NCI-H187 (cell line): ENCODE measurements at places on chromosomes 7 and 10.

- no peak for DNase-seq
These were observed 251.9 kb upstream of the TCERG1L start for GRCh38 chr10:131563411-131563810.

DNA sequence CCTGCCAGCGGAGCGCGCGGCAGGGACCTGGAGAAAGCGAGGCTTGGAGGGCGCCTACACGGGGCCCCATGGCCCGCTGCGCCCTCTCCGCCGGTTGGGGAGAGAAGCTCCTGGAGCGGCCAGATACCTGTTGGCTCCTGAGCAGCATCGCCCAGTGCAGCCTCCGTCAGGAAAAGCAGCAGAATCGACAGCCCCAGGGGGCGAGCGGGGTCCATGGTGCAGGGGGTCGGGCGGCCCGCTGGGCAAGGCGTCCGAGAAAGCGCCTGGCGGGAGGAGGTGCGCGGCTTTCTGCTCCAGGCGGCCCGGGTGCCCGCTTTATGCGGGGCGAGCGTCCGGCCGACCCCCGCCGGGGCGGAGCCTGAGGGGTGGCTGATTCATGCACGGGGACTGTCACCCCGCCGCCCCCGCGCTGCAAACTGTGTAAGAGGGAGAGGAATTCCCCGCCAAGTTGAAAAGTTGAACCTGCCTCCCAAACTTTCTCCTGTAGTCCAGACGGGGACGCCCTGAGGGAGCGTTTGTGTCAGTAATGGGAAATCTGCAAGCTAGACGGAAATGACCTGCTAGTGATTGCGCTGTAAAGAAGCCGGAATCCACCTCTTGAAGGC lies at the start of gene TFPI2:
Gene TFPI2 (minus strand): TSS at position 290 of the 605 bp plus-strand sequence. CDS start 75 bp downstream, at position 215.
- no peak for DNase-seq

- no peak for DNase-seq
These were observed 489.9 kb downstream of the NXPH1 start for GRCh38 chr7:8923164-8923806.

DNA sequence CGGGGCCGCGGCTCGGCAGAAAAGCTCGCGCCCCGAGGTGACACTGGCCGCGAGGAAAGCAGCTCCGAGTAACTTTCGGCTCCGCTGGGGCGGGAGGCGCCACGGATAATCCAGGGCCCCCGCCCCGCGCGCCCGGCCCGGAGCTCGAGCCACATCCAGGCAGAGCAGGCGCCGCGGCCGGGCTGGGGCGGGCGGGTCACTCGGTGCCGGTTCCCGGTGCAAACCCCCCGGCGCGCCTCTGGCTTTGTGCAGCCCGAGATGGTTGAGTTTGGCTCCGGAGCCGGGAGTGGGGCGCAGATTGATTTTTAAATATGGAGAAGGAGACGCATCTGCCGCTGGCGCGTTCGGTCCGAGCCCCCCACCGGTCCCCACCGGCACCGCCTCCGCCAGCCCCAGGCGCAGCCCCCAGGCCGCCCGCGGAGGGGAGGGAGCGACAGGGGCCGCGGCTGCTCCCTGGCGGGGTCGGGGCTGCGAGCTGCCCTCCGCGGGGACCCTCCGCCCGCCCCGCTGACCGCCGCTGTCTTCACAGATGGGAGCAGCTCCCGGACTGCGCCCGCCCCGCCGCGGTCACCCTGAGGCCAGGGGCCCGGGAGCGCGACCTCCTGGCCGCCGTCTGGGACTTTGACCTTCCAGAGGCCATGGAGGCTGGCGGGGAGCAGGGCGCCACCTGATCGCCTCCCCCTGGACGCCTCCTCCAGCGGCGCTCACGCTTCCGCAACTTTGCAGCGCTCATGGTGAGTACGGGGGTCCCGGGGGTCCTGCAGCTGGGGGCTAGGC lies 643 bp downstream of the ADGRA1 start:
- no peak for DNase-seq

DNA sequence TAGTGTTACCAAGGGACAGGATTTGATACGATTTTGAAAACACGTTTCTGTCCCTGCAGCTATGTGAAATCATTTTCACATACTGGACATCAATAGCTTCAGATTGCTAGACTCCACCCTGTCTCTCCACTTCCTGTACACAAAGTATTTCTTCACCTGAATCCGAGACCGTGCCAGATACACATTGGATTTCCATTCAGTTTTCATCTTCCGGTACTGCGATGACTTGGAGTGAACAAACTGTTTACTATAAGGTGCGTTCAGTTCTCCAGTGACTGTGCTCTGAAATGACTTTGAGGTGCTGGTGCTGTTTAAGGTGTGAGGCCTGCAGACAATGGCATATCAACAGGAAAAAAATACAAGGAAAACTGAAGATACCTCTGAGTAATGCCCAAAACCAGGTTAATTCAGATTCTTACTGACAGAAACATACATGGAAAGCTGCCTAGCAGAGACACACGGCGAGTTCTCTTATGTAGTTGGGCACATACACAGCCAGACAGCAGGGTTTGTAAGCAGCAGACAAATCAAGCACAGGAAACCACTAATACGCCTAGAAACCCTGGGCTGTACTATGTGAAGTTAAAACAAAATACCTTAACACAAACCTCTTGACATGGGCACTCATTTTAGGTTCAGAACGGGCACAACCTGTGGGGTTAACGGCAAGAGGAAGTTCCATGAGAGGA lies 119.2 kb downstream of the GALNT11 start:
- no peak for DNase-seq
